Retinal pigment epithelial cell (primary cell): ENCODE measurements at places on chromosomes 4 and X.

DNA sequence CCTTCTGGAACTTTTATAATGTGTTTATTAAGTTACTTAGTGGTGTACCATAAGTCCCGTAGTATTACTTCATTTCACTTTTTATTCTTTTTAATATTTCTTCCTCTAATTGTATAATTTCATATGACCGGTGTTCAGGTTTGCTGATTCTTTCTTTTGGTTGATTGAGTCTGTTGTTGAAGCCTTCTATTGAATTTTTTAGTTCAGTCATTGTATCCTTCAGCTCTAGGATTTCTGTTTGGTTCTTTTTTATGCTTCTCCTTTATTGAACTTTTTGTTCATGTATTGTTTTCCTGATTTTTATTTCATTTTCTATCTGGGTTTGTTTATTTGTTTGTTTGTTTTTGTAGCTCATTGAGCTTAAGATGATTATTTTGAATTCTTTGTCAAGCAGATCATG, 8.8 kb downstream of the CEP44 start:
- DNase-seq, result no peak

DNA sequence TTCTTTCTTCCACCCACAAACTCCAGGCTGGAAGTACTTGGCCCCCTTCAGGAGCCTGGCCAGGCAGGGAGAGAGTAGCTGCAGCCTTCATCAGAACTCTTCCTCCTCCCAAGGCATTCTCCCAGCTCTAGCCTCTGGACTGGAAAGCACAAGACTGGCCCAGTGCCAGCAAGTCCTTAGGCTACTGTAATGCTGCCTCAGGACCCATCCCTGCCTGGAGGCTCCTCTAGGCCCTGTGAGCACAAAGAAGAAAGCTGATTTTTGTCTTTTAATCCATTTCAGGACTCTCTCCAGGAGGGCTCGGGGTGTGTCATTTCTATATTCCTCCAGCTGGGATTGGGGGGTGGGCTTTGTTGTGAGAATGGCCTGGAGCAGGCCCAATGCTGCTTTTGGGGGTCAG, 10.8 kb downstream of the AWAT2 start:
- DNase-seq, result no peak

DNA sequence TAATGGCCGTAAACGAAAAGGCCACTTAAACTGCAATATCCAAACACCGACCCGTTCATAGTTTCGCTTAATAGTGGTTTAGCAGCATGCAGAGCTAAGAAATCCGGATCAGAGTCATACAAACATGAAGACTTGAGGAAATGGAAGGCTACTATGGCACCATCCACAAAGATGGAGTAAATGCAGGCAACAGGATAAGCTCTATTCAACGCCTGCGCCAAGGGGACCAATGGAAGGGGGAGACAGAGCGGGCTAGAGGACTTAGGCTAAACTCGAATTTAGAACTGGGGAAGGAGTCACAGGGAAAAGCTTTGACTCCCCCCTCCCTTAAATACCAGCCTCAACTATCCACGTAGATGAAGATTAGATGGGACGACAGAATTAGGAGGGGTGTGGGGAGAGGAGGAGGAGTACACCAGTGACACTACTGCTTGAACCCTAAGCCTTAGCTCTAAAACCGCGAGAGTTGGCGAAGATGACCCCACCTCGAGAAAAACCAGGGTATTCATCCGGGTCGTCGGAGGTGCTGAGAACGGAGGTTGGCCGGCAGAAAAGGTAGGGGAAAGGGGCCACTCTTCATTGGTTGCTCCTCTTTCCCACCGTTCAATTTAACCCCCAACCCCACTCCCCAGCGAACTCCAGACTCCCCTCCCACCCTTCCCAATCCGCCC, 3.5 kb downstream of the HUWE1 start:
- no peak for DNase-seq

- no peak for DNase-seq
Observed at GRCh38 chr4:10015140-10015753, 6.0 kb downstream of the SLC2A9 start.

- DNase-seq, result no peak
Observed at GRCh38 chr4:78320349-78320935, 231.1 kb upstream of the ANXA3 start.

DNA sequence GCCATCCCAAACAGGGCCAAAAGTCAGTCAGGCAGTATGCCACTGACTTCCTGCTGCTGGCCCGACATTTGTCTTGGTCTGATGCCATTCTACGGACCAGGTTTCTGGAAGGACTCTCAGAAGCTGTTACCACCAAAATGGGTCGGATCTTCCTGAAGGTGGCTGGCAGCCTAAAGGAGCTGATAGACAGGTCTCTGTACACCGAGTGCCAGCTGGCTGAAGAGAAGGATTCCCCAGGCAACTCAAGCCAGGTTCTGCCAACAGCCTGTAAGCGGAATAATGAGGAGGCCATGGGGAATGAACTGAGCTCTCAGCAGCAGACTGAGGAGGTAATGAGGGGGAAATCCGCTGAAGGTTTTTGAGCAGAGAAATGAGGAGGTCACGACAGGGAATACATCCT, 95.7 kb downstream of the RTL9 start:
- DNase-seq, result no peak

GRCh38 chr4:88063634-88064296, 56.3 kb downstream of the PKD2 start:
- no peak for DNase-seq

DNA sequence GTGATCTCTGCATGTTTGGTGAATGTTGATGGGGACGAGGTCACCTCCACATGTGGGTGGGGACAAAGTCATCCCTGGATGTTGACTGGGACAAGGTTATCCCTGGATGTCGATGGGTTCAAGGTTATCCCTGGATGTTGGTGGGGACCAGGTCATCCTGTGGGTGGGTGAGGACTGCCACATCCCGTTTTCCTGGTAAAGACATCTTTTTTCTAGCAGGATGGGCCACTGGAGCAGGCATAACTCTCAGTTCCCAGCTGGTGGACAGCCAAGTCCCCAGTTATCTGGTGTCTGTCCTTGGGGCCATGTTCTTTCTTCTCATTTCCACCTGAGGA, 28.3 kb upstream of the PLCXD1 start:
- no peak for DNase-seq

DNA sequence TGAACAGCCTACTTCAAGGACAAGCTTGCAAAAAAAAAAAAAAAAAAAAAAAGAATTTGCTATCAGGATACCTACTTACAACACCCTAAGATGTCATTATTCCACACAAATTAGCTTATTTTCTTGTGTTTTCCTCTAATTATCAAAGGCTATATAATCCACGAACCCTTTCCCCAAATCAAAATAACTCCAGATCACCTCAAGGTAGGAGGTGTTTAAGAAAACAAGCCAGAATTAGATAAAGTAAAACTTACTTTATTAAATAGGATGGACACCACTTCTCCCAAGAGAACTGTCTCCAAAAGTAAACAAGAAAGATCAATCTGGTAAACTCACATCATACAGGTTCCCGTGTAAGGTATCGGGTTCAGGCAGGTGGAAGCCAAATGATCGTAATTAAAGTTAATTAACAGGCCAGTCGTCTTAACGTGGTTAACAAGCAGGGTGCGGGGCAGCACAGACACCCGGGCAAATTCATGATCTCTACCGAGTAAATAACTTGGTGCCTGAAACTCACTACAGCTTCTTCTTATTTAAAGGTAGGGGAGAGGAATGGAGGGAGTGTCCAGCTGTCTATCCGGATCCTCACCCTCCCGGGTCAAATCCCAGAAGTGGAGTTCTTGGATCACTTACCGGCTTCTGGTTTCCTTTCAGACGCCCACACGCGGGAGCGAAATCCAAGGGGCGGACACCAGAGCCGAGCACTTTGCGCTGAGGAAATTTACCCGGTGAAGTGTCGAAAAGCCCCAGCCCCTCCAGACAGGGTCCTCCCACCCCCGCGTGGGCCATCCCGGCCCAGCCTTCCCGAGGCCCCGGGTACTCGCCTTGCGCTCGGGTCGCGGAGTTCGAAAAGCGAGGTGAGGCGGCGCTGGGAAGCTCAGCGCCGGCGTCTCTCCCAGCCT, 708 bp downstream of the ARAP2 start:
- DNase-seq, result no peak

DNA sequence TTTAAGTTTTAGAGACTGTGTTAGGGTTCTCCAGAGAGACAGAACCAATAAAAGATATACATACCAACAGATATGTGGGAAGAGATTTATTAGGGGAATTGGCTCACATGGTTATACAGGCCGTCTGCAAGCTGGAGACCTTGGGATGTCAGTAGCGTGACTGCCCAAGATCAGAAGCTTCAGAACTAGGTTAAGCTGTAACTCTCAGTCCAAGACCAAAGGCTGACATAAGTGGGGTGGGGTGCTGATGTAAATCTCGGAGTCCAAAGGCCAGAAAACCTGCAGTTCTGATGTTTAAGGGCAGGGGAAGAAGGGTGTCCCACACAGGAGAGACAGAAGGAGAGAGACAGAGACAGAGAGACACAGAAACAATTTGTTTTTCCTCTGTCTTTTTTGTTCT, 10.5 kb downstream of the CLDN34 start:
- DNase-seq, result no peak

GRCh38 chr4:13054420-13054970, 429.6 kb downstream of the RAB28 start:
- no peak for DNase-seq

DNA sequence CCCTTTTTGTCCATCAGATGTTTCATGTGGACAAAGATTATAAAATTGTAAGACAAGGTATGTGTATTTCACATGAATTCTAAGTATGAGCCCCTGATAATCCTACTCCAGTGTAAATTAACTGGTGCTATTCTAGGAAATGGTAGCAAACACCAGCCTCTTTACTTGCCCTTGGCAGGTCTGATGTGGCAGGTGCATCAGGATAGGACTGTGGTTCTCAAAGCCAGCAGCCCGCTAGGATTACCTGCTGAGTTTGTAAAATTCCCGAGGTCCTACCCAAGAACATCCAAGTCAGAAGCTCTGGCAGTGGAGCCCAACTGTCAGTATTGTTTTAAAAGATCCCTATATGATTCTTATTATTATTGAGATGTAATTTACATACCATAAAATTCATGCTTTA, 174.0 kb upstream of the ANXA3 start:
- DNase-seq, result no peak

- DNase-seq, result no peak
Observed at GRCh38 chrX:129631849-129632248, 22.9 kb downstream of the APLN start.

DNA sequence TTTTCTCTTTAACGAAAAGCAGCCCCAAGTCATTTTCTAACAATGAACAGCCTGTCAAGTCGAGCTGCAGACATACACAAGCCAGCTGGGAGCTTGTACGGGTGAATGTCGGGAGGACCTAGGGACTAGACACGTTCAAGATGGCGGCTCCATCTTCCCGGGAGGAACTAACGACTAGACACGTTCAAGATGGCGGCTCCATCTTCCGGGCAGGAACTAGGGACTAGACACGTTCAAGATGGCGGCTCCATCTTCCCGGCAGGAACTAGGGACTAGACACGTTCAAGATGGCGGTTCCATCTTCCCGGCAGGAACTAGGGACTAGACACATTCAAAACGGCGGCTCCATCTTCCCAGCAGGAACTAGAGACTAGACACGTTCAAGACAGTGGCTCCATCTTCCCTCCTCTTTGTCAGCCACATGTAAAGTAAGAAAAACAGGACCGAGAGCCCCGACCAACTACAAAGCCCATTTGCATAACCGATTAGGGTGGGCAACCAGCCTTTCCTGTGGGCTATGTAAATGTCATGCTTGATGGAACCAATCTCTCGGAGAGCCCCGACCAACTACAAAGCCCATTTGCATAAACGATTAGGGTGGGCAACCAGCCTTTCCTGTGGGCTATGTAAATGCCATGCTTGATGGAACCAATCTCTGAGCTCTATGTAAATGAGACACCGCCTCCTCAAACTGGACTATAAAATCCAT, 175.5 kb downstream of the DHRSX start:
- peak; percentile 94 for DNase-seq

GRCh38 chr4:150501009-150501727, 80.8 kb upstream of the MAB21L2 start:
- no peak for DNase-seq

DNA sequence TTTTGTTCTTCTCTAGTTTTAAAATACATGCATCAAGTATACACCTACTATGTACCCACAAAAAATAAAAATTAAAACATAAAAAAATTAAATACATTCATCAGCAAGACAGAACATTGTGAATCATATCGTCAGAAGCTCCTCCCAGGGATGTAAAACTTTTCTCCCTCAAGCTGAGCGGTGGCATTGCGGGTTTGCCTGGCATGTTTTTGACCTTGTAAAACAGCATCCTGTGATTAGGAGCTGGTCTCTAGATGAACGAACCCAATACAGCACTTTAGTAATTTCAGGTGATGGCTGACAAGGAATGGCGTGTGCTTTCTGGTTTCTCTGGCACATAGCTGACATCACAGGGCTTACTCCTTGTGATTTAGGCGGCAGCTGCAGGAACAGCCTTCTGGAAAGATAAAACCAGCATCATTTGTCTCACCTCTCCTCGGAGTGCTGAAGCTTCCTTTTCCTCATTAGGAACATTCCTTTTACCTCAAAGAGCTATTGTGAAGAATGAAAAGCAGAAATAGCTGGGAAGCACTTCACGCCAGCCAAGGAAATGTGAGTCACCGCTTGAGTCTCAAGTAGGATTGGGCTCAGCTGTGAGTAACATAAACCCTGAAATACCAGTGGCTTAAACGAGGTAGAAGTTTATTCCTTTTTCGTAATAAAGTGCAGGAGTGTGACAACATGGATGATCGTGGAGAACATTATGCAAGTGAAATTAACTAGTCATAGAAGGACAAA, 44.3 kb downstream of the NYX start:
- DNase-seq, result peak; percentile 78

GRCh38 chrX:49970674-49971073, 48.3 kb downstream of the CLCN5 start:
- no peak for DNase-seq

DNA sequence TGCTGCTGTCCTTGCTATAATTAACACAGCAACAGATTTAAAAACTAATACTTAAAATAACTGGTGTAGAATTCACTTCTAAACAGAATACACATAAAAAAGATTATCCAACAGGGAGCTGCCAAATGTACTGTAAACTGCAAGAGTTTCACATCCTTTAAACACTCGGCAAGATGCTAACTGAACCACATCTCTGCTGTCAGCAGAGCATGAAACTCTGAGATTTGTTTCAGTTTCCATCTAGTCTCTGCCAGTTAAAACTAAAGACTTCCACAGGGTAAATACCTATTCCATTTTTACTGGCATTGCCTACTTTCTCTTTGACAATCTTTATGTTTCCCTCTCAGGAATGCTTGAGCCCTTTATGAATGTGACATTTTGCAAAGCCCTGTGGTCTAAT, 127.7 kb downstream of the SLC7A11 start:
- no peak for DNase-seq

- no peak for DNase-seq
Observed at GRCh38 chr4:88276952-88277710, 7.2 kb downstream of the PPM1K start.

- no peak for DNase-seq
Observed at GRCh38 chr4:147975325-147975724, 243.4 kb downstream of the ARHGAP10 start.

- DNase-seq, result no peak
Observed at GRCh38 chr4:84804136-84804535, 162.4 kb downstream of the WDFY3 start.

- DNase-seq, result no peak
Observed at GRCh38 chrX:48938721-48939425, 18.5 kb downstream of the OTUD5 start.

GRCh38 chr4:10395971-10396580, 61.1 kb downstream of the ZNF518B start:
- no peak for DNase-seq

- DNase-seq, result no peak
Observed at GRCh38 chrX:78545233-78545632, 113.9 kb downstream of the RTL3 start.
